Heart right ventricle (tissue), 16 donors: ENCODE measurements at places on chromosomes 11 and 22. TPM values are rescaled to one million over a fixed set of nuclear protein-coding genes. Genes with fewer than 3 reads are reported as not detected.

JHY gene
- 1.1 TPM for polyA plus RNA-seq

MRGPRX4 gene
- polyA plus RNA-seq, result not detected

C11orf16 gene
- not detected for polyA plus RNA-seq

DYNC2H1 gene
- 5.9 TPM for polyA plus RNA-seq

DBX1 gene
- not detected for polyA plus RNA-seq

SYT13 gene
- 0.67 TPM for polyA plus RNA-seq

EIF1AD gene
- polyA plus RNA-seq, result 18.3 TPM

CEP126 gene
- polyA plus RNA-seq, result 2.5 TPM

DNA sequence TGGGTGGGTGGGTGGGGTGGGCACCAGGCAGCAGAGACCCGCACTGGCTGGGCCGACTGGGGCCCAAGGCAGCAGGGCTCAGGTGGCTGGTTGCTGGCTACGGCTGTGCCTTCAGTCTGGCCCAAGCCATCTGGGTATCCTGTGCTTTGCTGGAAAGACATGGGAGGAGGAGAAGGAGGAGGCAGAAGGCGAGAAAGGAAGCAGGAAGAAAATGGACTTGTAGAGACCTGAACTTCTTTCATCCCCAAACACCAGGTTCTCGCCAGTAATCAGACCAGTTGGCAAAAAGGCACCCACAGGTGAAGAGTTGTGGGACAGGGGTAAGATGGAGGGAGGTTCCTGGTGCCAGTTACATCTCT, 78.8 kb downstream of the IGLL1 start:
- peaks cover 4% of the 10 kb centered on the region for H3K4me1 ChIP-seq
- H3K4me3 ChIP-seq, result no peak overlapping the region

- H3K36me3 ChIP-seq, result peaks cover 7% of the 10 kb centered on the region
- H3K27me3 ChIP-seq, result no peaks in the 10 kb centered on the region
- no peak overlapping the region for H3K27ac ChIP-seq
- no peak for DNase-seq
- H3K4me3 ChIP-seq, result no peak overlapping the region
- no peaks in the 10 kb centered on the region for H3K4me1 ChIP-seq
Observed at GRCh38 chr11:103070142-103070541, 21.8 kb downstream of the DCUN1D5 start.

GRCh38 chr11:59756845-59757244, 1.7 kb downstream of the STX3 start:
- no peaks in the 10 kb centered on the region for H3K27me3 ChIP-seq
- peak overlapping the region; percentile 96 for H3K27ac ChIP-seq
- DNase-seq, result no peak
- H3K4me1 ChIP-seq, result peaks cover 30% of the 10 kb centered on the region
- H3K4me3 ChIP-seq, result no peak overlapping the region

GRCh38 chr22:17110791-17111550, 10.2 kb downstream of the TMEM121B start:
- no peaks in the 10 kb centered on the region for H3K27me3 ChIP-seq
- no peak for DNase-seq
- peaks cover 45% of the 10 kb centered on the region for H3K36me3 ChIP-seq
- no peak overlapping the region for H3K27ac ChIP-seq

DNA sequence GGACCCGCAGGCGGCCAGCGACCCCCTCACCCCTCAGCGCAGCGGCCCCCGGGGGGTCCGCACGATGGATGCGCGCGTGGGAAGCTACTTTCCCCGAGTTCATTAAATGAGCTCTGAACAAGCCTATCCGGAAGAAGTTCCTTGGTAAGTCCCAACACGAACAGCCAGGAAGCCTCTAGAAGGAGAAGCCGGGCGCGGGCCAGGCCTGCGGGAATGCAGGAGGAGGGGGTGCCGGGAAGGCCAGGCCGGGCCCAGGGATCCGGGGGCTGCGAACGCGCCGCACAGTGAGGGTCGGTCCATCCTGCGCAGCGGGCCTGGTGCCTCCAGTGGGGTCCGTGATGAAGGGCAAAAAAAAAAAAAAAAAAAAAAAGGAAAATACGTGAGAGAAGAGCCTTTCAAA, 36.9 kb downstream of the TOLLIP start:
- no peaks in the 10 kb centered on the region for H3K36me3 ChIP-seq
- no peak overlapping the region for H3K27ac ChIP-seq
- H3K4me3 ChIP-seq, result no peak overlapping the region
- H3K27me3 ChIP-seq, result no peaks in the 10 kb centered on the region

GRCh38 chr11:134004496-134005172, 47.9 kb upstream of the IGSF9B start:
- no peaks in the 10 kb centered on the region for H3K36me3 ChIP-seq
- H3K27ac ChIP-seq, result no peak overlapping the region
- no peak overlapping the region for H3K4me3 ChIP-seq
- DNase-seq, result peak; percentile 19
- no peaks in the 10 kb centered on the region for H3K27me3 ChIP-seq

DNA sequence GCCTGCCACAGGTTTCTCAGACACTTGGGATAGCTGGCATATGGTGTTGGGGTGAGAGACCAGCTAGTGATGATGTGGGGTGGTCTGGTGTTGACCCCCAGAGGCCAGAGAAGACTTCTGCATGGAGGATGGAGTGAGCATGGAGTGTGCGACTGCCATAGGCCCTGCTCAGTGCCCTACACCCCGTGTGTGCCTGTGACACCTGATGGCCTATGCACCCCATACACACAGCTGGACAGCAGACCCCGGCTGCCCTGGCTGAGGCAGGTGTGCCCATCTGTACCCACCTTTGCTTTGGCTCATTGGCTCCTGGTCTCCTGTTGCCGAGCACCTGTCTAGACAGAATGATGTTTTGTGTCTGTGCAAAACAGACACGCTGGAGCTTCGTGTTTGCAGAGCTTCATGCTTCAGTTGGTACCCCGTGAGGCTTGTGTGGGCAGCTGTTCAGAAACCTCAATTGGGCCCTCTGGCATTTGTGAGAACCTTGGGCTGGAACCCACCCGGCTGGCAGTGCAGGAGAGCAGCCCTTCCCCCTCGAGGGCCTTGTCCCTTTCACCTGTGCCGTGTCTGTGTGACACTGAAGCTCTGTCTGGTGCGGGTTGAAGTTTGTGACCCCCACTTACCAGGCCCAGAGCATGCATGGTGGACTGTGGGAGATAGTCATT, 27.6 kb downstream of the BCR start:
- no peak for DNase-seq
- H3K27ac ChIP-seq, result no peak overlapping the region
- no peaks in the 10 kb centered on the region for H3K36me3 ChIP-seq

GRCh38 chr11:119100994-119101758, 477 bp downstream of the DPAGT1 start:
- H3K4me3 ChIP-seq, result peak overlapping the region; percentile 89
- peaks cover 17% of the 10 kb centered on the region for H3K4me1 ChIP-seq
- peaks cover 30% of the 10 kb centered on the region for H3K36me3 ChIP-seq
- H3K27ac ChIP-seq, result peak overlapping the region; percentile 90
- peak; percentile 25 for DNase-seq

DNA sequence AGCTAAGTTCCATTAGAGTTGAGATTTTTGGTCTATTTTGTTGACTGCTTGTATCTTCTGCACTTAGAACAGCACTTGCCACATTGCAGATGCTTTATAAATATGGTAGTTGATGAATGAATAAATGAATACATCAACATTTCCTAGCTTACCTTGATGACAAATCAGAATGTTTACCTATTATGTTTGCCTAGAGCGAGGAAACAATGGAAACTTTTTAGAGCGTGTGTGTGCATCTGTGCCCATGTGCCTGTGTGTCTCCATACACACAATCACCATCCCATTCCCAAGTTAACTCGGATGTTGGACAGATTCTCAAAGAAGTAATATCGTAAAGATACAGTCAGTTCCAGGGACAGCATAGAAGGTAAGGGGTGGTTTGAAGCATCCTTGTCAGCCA, 139.1 kb downstream of the DBX1 start:
- no peaks in the 10 kb centered on the region for H3K27me3 ChIP-seq
- H3K4me1 ChIP-seq, result peaks cover 15% of the 10 kb centered on the region
- no peak for DNase-seq
- no peak overlapping the region for H3K4me3 ChIP-seq
- H3K27ac ChIP-seq, result no peak overlapping the region
- no peaks in the 10 kb centered on the region for H3K36me3 ChIP-seq

- H3K27me3 ChIP-seq, result no peaks in the 10 kb centered on the region
- no peak overlapping the region for H3K27ac ChIP-seq
- peaks cover 9% of the 10 kb centered on the region for H3K4me1 ChIP-seq
Observed at GRCh38 chr11:117909611-117910382, 19.4 kb downstream of the TMPRSS13 start.

- H3K4me3 ChIP-seq, result no peak overlapping the region
- no peak overlapping the region for H3K27ac ChIP-seq
- no peak for DNase-seq
- no peaks in the 10 kb centered on the region for H3K4me1 ChIP-seq
Observed at GRCh38 chr11:65060913-65061408, 2.6 kb upstream of the NAALADL1 start.

DNA sequence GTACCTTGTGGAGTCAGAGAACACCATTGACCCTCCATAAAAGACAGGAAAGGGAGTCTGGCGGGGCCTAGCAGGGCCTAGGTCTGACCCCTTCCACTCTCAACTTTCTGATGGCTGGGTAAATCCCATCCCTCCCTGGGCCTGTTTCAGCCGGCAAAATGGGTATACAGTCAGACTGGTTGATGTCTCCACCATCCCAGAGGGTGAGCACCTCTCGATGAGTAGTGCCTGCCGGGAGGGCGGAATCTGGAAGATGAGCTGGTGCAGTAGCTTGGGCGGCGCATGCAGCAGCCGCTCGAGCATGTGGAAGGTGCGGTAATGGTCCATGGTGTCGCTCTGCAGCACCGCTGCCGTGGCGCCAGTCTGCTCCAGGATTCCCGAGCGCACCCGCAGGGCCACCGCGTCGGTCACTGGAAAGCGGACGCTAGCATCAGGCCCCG, 528 bp downstream of the FIBP start:
- H3K4me3 ChIP-seq, result peak overlapping the region; percentile 74
- peaks cover 43% of the 10 kb centered on the region for H3K36me3 ChIP-seq
- no peak for DNase-seq
- H3K27ac ChIP-seq, result peak overlapping the region; percentile 99

- H3K4me3 ChIP-seq, result peak overlapping the region; percentile 41
- H3K27ac ChIP-seq, result no peak overlapping the region
- peaks cover 6% of the 10 kb centered on the region for H3K27me3 ChIP-seq
- DNase-seq, result peak; percentile 62
- no peaks in the 10 kb centered on the region for H3K36me3 ChIP-seq
Observed at GRCh38 chr22:42344361-42344905, 74.0 kb upstream of the TCF20 start.

DNA sequence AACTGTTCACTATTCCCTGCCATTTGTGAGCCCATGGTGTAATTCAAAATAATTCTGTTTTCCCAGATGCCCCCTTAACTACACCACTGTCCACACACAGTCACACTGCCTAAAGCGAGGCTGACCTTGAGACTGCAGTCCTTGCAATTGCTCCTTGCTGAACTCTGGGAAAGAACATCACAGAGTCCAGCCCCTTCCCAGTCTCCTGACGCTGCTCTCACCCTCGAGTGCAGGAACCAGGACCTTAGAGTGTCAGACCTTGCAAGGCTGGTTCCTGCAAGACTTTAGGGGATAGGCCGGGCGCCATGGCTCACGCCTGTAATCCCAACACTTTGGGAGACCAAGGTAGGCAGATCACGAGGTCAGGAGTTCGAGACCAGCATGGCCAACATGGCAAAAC, 33.6 kb downstream of the AHNAK start:
- no peak for DNase-seq
- no peak overlapping the region for H3K4me3 ChIP-seq
- H3K27me3 ChIP-seq, result no peaks in the 10 kb centered on the region
- peaks cover 13% of the 10 kb centered on the region for H3K4me1 ChIP-seq

GRCh38 chr11:95339086-95339901, 108.3 kb upstream of the SESN3 start:
- H3K4me1 ChIP-seq, result peaks cover 37% of the 10 kb centered on the region
- H3K27ac ChIP-seq, result peak overlapping the region; percentile 79
- no peak for DNase-seq
- H3K36me3 ChIP-seq, result no peaks in the 10 kb centered on the region
- H3K27me3 ChIP-seq, result no peaks in the 10 kb centered on the region
- no peak overlapping the region for H3K4me3 ChIP-seq

DNA sequence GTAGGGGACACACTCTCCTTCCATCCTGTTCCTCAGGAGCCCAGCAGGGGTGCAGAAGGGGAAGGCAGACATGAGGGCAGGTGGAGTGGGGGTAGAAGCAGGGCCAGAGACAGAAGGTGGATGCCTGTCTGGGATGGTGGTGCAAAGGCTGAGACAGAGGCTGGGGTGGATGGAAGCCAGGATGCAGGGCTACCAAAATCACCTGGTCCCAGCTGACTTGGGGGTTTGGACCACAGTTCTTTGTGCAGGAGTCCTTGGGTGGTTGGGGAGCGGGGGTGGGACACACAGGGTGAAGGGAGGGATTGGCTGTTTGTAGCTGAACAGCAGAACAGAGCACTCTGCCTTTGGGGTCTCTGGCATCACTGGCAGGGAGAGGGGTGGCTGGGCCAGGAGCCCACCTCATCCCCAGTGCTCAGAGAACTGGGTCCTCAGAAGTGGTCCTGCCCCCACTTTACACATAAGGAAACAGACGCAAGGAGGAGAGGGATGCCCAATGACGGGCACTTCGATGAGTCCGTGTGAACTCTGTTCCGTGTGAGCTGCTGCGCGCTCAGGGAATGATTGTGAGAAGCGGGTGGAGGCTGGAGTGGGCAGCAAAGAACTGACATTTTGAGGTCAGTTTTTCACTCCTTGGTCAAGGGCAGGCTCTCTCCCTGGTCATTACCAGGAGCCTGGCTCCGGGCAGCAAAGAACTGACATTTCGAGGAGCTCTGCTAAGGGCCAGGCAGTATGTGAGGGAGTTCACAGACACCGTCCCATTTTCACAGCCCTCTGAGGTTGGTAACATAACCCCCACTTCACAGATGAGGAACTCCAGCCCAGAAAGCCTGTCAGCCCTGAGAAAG, 1.9 kb downstream of the TAGLN start:
- no peaks in the 10 kb centered on the region for H3K27me3 ChIP-seq
- peak overlapping the region; percentile 44 for H3K4me3 ChIP-seq
- H3K36me3 ChIP-seq, result peaks cover 42% of the 10 kb centered on the region
- H3K4me1 ChIP-seq, result peaks cover 6% of the 10 kb centered on the region
- DNase-seq, result no peak

GRCh38 chr22:46450931-46451561, 86.4 kb downstream of the CELSR1 start:
- H3K4me1 ChIP-seq, result peaks cover 4% of the 10 kb centered on the region
- no peak for DNase-seq
- H3K27me3 ChIP-seq, result no peaks in the 10 kb centered on the region
- no peaks in the 10 kb centered on the region for H3K36me3 ChIP-seq

GRCh38 chr22:32747588-32747987, 53.9 kb upstream of the TIMP3 start:
- peaks cover 26% of the 10 kb centered on the region for H3K4me1 ChIP-seq
- no peak overlapping the region for H3K4me3 ChIP-seq
- no peaks in the 10 kb centered on the region for H3K27me3 ChIP-seq
- no peak for DNase-seq
- no peaks in the 10 kb centered on the region for H3K36me3 ChIP-seq

DNA sequence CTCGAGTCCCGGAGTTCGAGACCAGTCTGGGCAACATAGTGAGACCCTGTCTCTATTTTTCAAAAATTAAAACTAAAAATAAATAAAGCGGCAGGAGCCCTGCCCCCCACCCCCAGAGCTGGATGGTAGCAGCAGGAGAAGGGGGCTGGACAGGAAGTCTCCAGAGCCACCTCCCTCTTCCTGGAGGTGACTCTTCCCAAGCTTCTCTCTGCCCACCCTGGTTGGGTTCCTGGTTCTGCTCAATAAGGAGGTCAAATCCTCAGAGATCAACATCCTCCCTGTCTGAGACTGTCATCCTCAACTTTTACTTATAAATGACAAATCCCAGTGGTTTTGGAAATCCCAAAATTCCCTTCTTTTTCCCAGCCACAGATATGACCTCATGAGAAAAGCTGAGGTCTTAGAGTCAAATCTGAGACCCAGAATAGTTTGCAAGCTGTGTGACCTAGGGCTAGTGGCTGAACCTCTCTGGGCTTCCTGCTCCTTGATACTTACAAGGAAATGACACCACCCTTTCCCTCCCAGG, 987 bp downstream of the C1QTNF6 start:
- no peak for DNase-seq
- no peaks in the 10 kb centered on the region for H3K27me3 ChIP-seq
- peak overlapping the region; percentile 88 for H3K27ac ChIP-seq
- no peaks in the 10 kb centered on the region for H3K36me3 ChIP-seq
